Left renal pelvis (tissue), 4 donors: ENCODE measurements at places on chromosomes 2 and 18.

GRCh38 chr18:59570796-59571195 lies 126.4 kb downstream of the CCBE1 start:
- DNase-seq, result no peak

GRCh38 chr2:86441392-86441881 lies 266 bp downstream of the KDM3A start:
- no peak for DNase-seq

GRCh38 chr2:40090044-40090443 lies 311.0 kb upstream of the THUMPD2 start:
- DNase-seq, result no peak

DNA sequence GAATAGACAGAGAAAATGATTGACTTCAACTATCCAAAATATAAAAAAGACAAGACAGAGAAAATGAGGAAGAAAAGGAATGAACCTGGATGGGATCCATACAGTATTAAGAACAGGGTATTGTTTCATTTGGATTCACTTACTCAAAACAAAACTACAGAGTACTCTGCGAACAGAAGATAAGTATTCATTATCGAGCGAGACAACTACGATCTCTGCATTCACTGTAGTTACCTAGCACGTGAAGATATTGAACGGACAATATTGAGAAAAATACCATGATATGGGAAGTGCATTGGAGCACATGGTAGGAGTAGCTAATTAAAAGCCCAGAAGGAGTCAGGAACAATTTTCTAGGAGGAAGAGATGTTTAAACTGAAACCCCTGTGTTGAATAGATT lies 1.0 kb upstream of the ORC2 start:
- DNase-seq, result no peak
